ENCODE measurements at places on chromosomes 2 and 18. TPM values are rescaled to one million over a fixed set of nuclear protein-coding genes. Genes with fewer than 3 reads are reported as not detected.

The RAB12 gene
- polyA plus RNA-seq = 0.10 TPM

The GLI2 gene
- polyA plus RNA-seq = not detected

The CHST9 gene
- polyA plus RNA-seq = not detected

The PIGN gene
- 14.7 TPM for polyA plus RNA-seq

The GALNT5 gene
- not detected for polyA plus RNA-seq
